ENCODE measurements at places on chromosomes 5 and 9.

- no peak for DNase-seq
These were observed 168.5 kb downstream of the RGS3 start for GRCh38 chr9:113631871-113632665.

GRCh38 chr9:98961513-98962180 is 17.9 kb downstream of the COL15A1 start:
- no peak for DNase-seq

DNA sequence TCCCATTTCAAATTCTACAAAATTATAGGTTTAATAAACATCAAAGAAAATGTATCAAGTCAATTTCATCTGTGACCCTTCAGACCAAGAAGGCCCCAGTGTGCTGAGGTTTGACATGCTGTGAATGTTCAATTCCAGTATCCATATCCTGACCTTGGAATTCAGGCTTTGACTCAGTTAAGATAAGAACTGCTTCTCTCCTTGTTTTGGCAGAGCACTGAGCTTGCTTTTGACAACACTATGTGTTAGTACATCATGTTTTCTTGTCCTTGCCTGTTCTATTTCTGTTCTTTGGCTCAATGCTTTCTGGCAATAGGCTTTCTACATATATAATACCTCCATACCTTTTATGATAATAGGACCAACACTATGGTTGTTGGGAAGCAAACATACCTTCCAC is 105.6 kb downstream of the PLCXD3 start:
- no peak for DNase-seq

- peak; percentile 67 for DNase-seq
These were observed 21.5 kb upstream of the KLF9 start for GRCh38 chr9:70435948-70436347.

DNA sequence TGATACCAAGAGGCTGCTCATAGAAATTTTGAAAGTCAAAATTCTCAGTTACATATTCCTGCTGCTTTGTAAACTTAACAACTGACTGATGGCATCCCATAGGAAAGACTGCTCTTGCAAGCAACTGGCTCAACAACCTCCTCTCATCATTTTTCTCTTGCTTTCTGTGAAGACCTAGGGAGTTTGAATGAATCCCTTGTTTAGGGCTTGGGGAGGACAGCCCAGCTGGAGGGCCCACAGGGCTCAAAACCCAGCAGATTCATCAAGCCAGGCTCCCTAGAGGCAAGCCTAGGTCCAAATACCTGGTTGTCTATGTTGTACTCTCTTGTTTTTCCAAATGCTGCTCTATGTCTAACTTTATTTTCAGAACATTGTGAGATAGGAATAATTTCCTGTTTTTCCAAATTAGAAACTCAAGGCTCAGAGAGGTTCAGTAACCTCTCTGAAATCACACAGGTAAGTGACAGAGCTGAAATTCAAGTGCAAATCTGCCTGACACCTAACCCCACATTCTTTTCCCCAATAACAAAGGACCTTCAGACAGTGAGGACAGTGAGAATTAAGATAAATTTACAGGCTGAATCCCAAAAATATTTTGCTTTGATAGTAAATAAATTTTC is 558.9 kb upstream of the KLF4 start:
- no peak for DNase-seq

Data from HFF-Myc (cell line).